ENCODE measurements at places on chromosomes 3 and 15.

DNA sequence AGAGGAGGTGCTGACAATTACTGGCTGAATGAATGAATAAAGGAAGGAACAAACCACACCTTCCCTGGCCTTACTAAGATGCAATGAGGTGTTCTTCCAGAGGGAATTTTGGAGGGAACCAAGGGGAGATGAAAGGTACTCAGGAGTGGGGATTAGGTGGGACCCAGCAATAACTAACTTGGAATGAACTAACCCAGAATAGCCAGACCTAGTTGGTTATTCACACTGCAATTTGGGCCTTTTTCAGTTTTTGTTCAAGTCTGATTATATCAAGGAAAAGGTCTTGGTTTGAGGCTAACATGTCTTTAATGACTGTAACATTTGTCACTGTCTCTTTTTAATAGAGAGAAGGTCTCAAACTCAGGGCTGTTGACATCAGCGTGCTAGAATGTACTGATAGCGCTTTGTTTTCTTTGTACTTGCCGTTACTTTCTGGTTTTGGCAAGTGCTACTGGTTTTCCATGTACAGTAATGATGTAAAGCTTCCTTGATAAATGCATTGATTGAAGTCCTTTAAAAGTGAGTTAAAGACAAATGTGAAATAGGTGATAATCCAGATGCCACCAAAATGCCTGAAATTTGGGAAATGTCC is 3.2 kb upstream of the PLXND1 start:
- no peak for DNase-seq

DNA sequence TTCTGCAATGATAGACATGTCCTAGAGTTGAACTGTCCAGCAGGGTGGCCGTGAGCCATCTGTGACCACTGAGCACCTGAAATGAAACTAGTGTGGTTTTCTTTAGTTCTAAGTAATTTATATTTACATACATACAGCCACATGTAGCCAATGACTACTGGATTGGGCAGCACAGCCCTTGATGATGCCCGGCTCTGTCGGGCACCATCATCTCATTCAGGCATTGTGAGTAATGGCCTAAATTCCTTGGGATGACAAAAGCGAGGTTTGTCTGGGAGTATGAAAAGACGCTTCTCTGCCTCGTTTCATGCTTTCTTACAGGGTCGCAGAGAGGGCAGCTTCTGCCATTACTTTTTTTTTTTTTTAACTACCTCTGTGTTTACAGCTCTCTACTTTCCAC is 251.9 kb upstream of the HES1 start:
- no peak for DNase-seq

- DNase-seq, result no peak
Measured at GRCh38 chr3:186311441-186311840, 50.6 kb downstream of the DGKG start.

- DNase-seq, result no peak
Measured at GRCh38 chr15:77571741-77572140, 61.0 kb downstream of the LINGO1 start.

DNA sequence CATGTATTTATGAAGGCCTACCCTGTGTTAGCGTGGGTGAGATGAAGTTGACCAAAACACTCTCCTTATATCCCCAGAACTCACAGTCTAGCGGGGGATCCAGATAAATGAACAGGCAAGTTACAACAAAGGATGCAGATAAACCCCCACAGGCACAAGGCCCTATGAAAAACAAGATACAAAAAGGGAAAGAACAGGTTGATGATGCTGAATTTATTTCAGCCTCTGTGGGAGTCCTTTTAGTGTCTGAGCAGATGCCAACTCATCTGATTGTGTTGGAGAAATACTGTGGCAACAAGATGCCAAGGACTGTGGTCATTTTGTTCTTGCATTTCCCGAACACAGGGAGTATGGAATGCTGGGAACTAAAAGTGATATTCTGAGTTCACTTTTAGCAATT is 300.0 kb downstream of the CHST2 start:
- no peak for DNase-seq

DNA sequence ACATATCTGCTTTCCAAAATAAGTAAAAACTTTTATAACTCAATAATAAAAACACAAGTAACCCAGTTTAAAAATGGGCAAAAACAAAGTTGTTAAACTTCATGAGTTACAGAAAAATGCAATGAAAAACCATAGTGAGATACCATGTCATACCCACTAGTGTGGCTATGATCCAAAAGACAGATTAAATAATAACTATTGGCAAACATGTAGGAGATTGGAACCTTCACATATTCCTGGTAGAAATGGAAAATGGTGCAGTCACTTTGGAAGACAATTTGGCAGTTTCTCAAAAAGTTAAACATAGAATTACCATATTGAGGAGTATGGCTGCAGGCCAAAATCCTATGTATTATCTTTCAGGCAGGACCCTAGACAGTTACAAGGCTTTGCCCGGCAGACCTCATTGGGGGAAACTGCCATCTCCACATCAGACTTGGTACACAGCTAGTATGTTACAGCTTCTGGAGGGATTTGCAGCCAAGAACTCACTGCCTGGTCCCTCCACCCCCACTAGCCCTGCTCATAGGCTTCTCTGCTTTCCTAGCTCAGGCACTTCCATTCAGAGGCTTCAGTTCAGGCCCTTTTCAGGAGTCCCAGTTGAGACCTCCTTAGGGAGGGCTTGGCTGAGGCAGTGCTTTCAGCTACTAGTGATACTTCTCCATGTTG is 147.8 kb downstream of the NEK10 start:
- no peak for DNase-seq

GRCh38 chr15:52406601-52407000 is 111.0 kb upstream of the MYO5C start:
- DNase-seq, result no peak

DNA sequence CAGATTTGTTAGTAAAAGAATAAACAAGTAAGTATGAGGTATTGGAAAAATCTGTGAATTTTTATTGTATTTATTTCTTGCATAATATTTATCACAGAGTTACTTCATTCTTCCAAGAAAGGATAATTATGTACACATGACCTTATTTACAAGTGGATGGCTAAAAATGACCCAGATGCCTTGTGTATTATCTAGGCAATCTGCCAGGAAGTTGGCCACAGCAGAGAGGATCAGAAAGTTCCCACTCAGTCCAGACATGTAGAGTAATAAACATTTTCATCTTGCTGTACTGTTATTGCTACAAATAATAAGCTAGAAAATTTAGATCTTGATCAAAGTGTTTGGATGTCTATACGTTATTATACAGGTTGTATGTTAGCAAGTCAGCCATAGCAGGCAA is 317.1 kb downstream of the EPHA6 start:
- DNase-seq, result no peak

GRCh38 chr3:19888428-19889152 is 45.4 kb downstream of the EFHB start:
- DNase-seq, result no peak

GRCh38 chr3:116899253-116899652 is 189.7 kb downstream of the TUSC7 start:
- no peak for DNase-seq

DNA sequence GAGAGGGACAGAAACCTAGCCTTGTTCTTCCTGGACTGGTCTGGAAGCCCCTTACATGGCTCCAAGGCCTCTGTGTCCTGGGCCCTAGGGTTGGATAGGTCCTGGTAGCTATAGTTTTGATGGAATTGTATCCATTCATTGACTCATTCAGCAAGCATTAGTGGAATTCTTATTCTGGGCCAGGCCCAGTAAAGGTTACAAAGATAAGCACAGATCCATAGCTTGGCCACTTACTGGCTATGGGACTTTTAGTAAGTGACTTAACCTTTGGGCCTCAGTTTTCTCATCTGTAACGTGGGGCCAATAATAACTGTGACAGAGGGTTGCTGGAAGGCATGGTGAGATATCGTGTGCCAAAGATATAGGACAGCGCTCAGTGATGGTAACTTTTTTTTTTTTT is 13.6 kb upstream of the DAG1 start:
- DNase-seq, result no peak

DNA sequence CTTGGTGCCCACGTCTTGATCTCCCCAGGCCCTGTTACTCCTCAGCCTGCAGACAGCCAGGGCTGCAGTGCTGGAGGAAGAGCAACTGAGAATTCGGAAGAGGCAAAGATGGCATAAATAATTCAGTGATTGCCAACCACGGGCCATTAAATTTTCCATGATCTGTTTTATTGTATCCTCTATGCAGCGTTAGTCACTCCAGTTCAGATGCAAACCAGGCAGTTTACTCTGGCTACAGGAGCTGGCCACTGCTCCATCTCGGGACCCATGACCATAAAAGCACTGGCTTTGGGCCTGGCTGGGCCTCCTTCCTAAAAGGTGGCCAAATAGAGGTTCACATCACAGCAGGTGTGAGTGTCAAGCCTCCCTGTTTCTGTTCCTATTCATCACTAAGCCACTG is 137.6 kb upstream of the TLE3 start:
- DNase-seq, result no peak

- DNase-seq, result no peak
Measured at GRCh38 chr3:177608443-177608842, 411.2 kb upstream of the TBL1XR1 start.

GRCh38 chr15:98835876-98836275 is 171.7 kb downstream of the PGPEP1L start:
- no peak for DNase-seq

- DNase-seq, result no peak
Measured at GRCh38 chr3:194271460-194272035, 79.6 kb downstream of the CPN2 start.

- no peak for DNase-seq
Measured at GRCh38 chr15:40295297-40295696, 12.4 kb upstream of the ANKRD63 start.

GRCh38 chr3:65878831-65879230 is 159.9 kb downstream of the MAGI1 start:
- DNase-seq, result no peak

GRCh38 chr3:184561913-184562877 is 610 bp downstream of the EPHB3 start:
- no peak for DNase-seq

DNA sequence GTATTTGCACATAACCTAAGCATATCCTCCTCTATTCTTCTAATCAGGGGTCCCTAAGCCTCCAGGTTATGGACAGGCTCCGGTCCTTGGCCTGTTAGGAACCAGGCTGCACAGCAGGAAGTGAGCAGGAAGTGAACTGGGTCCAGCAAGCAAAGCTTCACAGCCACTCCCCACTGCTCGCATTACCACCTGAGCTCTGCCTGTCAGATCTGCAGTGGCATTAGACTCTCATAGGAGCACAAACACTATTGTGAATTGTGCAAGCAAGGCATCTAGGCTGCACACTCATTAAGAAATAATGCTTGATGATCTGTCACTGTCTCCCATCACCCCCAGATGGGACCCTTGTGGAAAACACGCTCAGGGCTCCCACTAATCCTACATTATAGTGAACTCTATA is 9.8 kb downstream of the MSL2 start:
- no peak for DNase-seq

DNA sequence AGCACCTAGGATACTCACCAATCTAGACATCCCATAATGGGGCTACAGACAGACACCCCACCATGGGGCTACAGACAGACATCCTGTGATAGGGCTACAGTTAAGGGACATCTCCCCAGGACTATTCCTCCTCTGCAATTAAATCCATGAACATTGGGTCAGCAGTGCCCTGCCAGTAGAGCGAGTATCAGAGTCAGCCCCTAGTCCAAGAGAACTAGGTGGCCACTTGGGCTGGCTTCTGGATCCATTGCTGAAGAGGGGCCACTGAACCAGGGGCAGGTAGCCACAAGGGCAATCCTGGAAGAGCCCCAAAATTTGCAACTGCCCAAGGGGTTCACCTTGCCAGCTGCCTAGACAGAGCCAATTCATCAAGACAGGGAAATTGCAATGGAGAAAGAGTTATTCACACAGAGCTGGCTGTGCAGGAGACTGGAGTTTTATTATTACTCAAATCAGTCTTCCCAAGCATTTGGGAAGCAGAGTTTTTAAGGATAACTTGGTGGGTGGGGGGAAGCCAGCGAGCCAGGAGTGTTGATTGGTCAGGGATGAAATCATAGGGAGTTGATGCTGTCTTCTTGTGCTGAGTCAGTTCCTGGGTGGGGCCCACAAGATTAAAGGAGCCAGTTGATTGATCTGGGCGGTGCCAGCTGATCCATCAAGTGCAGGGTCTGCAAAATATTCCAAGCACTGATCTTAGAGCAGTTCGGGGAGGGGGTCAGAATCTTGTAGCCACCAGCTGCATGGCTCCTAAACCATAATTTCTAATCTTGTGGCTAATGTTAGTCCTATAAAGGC is 170.2 kb upstream of the SMAD3 start:
- no peak for DNase-seq

DNA sequence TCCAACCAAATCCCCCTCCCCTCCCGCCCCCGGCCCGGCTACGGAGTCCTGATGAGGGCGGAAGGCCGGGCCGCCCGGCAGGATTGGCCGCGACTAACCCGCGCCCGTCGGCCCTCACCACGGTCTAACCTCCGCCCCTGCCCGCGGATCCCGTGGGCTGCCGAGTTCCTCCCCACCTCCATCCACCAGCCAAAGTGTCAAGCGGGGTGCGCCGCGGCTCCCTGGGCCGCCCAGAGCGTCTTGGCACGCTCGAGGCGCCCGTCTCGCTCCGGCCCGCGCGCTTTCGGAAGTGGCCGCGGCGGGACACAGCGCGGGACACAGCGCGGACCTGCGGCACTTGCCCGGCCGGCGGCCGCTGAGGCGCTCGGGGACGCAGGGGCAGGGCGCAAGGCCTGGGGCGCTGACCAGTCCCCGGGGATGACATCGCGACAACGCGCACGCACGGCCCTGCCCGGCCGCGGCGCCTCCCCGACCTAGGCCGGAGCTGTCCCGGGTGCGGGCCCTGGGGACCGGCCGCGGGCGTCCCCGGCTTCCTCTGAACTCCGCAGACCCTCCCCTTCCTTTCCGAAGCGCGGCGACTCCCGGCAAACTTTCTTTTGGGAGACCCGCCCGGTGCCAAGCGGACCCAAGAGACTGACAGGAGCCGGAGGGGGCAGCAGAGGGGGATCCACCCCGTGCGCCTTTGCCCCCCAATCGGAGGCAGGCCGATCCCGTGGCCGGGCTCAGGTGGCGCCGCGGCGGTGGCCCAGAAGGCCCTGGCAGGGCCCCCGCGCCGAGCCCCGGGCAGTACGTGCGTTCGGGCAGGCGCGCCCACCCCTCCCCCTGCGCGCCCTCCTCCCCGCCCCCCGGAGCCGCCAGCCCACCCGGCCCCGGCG is 112.8 kb upstream of the ICE2 start:
- DNase-seq, result no peak

DNA sequence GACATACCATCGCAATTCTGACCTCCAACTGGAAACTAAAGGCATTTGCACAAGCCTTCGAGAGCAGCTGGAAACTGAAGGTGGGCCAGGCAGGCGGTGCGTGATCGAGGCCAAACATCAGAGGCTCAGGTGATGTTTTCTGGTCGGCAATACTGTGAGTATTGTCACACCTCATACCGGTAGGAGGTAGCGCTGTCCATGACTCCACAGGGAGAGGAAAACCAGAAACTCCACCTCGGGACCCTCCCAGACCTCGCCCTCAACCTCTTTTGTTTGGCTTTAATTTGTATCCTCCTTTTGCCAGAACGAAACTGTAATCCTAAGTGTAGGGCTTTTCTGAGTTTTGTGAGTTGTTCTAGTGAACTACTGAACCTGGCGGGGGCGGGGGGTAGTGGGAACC is 43.6 kb downstream of the LDHAL6B start:
- no peak for DNase-seq

GRCh38 chr3:16873872-16874271 is 10.9 kb upstream of the PLCL2 start:
- DNase-seq, result no peak

GRCh38 chr3:79871656-79872055 is 103.9 kb upstream of the ROBO1 start:
- no peak for DNase-seq

Data from CD4-positive, alpha-beta T cell treated with Interleukin-1 beta for 1 hour (primary cell).